ENCODE measurements at places on chromosomes 2 and 18. TPM values are rescaled to one million over a fixed set of nuclear protein-coding genes. Genes with fewer than 3 reads are reported as not detected.

- no peak for DNase-seq
Measured at GRCh38 chr2:30807249-30807648, at the start of gene CAPN13. TSS of gene CAPN13 (minus strand) at chr2:30807446. CDS start at chr2:30787325, 20,121 bp downstream.

DNA sequence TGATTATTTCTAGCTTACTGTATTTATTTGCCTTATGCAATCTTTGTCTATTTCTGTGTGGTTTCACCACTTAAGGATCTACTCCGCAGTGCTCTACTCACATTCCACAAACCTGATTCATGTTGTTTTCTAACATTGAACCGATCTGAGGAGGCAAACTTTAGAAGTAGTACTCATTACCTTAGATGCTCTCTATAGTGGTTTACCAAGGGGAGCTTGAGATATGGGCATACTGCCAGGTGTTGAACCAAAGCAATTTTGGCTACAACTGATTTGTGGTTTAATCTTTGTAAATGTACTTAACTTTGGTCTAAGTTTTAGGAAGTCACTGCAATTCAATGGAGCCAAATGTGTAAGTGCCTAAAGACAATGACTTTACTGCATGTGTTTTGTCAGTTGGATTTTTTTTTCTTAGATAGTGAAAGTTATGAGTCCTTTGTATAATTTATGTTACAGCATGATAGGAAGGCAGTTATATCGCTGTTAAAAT, 50.1 kb downstream of the MAP2 start:
- no peak for DNase-seq

DNA sequence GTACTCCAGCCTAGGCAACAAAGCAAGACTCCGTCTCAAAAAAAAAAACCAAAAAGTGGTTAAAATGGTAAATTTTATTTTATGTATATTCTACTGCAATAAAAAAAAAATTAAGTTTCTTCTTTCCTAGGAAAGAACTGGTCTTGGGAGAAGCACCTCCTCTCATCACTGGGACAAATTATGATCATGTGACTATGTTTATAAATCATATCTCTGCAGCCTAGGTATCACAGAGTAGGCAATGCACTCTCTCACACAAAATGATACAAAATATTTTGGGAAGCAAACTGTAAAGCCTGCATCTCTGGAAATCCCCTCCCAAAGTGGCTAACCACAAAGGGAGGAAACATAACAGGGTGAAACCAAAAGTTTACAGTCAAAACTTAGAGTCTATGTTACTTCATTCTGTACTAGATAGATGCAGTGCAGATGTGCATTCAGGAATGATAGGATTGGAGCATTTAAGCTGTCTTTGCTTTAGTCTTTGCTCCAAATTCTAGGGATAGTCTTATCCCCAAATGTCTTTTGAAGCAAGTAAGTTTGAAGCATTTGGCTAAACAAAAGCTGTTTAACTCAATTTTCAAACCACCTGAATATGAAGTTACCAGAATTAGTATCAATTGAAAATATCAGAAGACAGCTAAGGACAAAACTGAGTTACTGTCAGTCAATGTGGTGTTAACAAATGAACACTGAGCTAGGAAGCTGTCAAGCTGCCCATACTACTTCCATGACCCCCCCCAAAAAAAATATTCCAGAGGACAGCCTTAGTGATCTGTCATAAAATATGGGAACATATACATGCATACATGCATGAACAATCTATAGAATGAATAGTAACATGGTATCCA, 21.1 kb upstream of the MALT1 start:
- no peak for DNase-seq

GRCh38 chr2:96739076-96739632, 710 bp downstream of the LMAN2L start:
- no peak for DNase-seq

DNA sequence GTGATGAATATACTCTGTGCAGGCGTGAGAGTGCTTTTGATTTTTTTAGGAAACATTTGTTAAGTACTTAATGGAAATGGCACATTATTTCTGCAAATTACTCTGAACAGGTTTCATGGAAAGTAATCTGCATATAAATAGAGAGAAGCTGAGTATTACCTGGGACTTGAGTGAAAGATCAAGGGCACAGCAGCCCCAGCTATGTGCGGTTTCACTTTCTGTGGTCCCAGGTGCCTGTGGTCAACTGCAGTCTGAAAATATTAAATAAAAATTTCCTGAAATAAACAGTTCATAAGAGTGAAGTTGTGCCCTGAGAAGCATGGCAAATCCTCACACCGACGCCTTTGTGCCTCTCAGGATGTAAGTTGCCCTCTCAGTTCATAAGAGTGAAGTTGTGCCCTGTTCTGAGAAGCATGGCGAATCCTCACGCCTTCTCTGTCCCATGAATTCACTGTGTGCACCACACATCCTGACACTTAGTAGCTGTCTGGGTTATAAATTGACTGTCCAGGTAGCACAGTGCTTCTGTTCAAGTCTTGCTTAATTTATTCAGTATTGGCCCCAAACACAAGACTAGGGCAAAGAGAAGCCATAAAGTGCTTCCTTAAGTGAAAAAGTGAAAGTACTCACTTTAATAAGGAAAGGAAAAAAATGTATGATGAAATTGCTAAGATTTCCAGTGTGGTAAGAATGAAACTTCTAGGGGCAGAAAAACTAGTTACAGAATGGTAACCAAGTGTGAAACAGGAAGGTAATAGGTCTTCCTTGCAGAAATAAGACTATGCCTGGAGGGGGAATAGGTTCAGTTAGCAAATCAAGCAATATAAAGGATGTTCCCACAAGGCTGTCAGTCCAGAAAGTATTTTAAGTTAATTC, 4.3 kb upstream of the SNTG2 start:
- no peak for DNase-seq

DNA sequence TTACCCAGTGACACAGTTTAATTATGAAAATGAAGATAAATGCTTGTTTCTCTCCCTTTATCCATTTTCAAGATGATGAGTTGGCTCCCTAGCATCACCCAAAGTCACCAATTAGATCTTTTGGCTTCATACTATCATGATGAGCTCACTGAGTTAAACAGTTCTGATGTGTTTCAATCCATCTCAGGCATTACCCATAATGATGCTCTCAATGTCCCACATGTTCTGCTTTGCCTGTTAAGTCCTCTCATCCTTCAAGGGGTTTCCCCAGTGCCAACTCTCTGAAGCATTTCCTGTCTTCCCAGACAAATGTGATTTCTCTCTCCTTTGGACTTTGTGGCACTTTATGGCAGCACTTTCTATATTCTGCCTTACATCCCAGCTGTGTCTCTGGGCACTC, 92.6 kb downstream of the EPB41L3 start:
- no peak for DNase-seq

- DNase-seq = no peak
Measured at GRCh38 chr2:191854382-191855372, 7.8 kb upstream of the CAVIN2 start.

- DNase-seq = no peak
Measured at GRCh38 chr2:96648306-96648930, 5.9 kb downstream of the FER1L5 start.

DNA sequence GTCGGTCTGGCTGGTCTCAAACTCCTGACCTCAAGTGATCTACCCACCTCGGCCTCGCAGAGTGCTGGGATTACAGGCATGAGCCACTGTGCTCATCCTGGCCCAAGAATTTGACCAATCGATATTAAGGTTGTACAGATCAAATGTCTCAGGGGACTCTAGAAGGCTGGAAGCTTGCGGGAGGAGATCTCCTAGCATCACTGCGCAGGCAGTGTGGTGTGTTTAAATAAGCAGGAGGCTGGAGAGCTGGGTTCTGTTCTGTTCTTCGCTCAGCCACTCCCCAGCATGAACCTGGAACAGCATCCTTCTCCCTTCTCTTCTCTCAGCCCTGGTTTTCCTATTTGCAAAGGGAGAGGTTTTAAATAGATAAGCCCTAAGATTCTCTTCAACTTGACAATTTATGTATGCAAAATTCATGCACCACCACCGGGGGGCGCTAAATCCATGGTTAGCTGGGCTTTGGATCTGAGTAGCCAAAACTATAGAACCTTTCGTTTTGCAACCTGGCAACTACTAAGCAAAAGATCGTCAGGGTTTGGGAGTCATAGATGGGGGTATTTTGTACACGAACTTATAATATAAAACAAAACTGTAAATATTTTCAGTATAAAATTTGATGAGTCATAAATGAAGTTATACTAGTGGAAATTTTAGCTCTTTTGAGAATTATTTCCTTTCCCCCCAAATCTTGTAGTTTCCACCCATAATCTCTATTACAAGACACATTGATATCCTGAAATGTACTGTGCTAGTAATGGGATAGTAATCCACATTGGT, 60.6 kb downstream of the SLC16A14 start:
- peak; percentile 43 for DNase-seq

DNA sequence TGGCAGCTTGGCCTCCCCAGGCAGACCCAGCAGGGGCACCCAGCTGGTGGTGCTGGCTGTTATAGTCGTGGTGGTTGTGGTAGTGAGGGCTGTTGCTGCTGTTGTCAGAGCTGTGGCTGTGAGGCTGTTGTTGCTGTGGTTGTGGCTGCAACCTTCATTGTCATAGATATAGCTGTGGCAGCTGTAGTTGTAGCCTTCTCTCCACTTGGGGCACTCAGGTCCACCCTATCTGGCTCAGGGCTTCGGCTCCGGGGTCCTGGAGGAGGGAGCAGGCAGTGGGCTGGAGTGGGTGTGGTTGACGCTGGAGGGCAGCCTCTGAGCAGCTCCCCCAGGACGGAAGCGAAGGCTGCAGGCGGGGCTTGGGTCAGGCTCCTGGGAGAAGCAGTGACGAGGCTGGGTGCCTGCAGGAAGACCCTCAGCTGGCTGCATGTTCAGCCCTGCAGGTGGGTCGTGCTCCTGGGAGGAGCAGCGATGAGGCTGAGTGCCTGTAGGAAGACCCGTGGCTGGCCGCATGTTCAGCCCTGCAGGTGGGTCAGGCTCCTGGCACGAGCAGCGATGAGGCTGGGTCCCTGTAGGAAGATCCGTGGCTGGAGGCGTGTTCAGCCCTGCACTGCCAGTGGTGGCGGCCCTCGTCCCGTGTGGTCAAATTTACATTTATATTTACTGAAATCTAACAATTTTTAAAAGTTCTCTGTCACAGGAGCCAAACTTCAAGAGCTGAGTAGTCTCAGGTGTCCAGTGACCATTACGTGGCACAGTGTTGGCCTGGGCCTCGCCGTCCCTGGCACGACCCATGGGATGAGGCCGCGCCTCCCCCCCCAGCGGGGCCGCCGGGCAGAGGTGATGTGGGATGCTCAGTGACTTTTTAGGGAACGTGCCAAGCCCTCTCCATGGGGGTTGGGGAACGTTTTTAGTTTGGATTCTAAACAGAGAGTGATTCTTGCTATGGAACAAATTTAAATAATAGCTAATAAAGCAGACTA, 79.2 kb upstream of the PXDN start:
- no peak for DNase-seq

- no peak for DNase-seq
Measured at GRCh38 chr2:71637168-71637567, 183.8 kb downstream of the DYSF start.

DNA sequence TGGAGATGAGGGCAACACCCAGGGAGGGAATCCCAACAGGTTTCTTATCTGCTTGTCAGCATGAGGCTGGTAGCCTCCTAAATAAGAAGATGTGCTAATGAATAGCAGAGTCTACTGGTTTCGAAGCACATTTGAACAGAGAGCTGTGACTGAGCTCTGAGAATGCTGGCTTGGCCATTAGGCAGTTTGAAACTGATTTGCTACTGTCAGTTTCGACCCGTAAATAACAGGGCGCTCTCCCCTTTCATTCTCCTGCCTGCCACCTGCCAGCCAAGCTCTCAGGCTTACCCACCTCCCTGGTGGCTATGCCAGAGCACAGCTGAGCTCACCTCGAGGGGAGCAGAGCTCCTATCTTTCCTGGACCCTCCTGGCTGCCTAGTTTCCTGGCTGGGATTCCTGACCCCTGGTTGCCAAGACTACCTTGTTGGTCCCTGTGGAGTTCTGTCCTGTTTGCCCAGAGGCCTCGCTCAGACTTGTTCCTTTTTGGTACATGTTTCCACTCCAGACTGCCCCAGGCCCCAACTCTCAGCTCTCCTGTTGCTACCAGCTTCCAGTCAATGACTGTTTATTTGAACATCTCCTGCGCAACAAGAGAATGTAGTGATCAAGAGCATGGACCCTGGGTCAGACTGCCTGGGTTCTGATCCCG, 102.3 kb upstream of the ALPP start:
- no peak for DNase-seq

DNA sequence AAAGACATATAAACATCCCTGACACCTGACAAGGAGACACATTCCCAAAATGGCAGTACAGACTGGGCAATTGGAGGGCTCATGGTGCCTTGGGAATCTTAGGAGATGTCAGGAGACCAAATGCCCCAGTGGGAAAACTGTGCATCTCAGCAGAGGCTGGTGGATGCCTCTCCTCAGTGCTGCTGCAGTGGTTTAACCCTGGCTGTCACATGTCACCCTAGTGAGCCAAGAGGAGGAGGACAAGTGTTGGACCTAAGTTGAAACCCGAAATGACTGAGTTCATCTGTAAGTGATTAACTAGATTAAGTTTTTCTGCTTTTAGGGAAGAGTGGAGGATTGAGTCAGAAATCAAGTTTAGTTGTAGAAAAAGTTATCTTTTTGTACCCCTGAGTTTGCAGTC, 5.2 kb upstream of the NAGK start:
- no peak for DNase-seq

- no peak for DNase-seq
Measured at GRCh38 chr2:15142069-15142689, 419.0 kb downstream of the NBAS start.

Gene MAPK4
- 28.3 TPM for polyA plus RNA-seq

Gene BMP10
- not detected for polyA plus RNA-seq

Gene KCNS3
- polyA plus RNA-seq = 1.2 TPM

Gene TMEM37
- 1.9 TPM for polyA plus RNA-seq

Gene MOGAT1
- polyA plus RNA-seq = not detected

Gene THUMPD2
- polyA plus RNA-seq = 1.7 TPM

Gene KHK
- polyA plus RNA-seq = 9.2 TPM

Gene ASXL3
- polyA plus RNA-seq = 5.2 TPM

Gene SPP2
- polyA plus RNA-seq = not detected

Gene AP1S3
- polyA plus RNA-seq = 0.88 TPM

Gene LPIN1
- polyA plus RNA-seq = 15.0 TPM
